ENCODE measurements at places on chromosomes 2 and 18.

GRCh38 chr2:199757233-199757870 is 93.6 kb downstream of the FTCDNL1 start:
- DNase-seq = no peak

DNA sequence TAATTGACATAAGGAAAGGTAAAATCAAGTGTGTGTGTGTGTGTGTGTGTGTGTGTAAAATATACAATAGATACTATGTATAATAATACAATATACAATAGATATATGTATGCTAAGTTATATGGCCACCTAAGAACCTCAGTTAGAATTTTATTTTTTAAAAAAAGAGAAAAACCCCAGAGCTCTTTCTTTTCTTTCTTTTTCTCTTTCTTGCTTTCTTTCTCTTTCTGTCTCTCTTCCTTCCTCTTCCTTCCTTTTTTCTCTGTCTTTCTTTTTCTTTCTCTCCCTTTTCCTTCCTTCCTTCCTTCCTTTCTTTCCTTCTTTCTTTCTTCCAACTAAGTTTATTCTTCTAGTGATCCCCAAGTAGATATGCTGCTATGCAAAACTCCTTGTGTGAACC is 64.6 kb upstream of the FN1 start:
- DNase-seq = no peak

GRCh38 chr18:70650878-70651277 is 362.0 kb downstream of the SOCS6 start:
- no peak for DNase-seq

DNA sequence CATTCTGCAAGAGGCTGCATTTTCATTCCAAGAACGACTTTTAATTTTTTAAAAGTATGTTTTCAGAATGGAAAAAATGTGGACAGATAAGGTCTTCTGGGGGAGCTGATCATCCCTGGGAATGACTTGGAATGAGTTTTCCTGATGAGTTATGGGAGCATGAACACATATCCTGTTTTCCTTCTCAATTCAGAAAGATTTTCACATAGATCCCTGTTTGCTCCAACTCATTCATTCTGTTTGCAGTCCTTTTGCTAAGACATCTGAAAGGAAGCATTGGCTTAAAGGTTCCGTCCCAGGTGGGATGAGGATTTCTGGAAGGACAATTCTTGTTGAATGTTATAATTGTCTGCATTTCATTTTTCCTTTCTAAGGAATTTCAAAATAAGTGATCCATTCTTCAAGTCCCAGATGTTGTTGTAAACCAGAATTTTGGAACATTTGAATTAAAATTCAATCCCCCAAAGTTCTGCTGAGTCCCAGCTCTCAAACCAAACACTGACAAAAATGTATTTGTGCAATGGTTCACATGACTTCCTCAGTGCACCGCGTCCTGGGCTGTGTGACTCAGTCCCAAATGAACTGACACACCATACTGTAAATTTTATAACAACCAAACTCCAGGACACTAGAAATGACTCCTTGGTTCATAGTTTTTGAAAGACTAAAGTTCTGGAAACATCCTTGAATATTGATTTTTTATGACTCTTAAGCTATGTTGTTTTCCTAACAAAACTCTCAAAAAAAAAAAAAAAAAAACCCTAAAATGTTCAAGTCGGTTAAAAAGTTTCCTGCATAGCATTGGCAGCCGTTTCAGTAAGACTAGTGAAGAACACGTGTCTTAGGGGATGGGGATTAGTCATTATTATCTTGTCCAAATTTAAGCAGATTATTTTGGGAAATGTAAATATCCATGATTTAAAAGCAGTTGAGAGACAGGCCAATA is 281.8 kb upstream of the TCF4 start:
- DNase-seq = no peak

DNA sequence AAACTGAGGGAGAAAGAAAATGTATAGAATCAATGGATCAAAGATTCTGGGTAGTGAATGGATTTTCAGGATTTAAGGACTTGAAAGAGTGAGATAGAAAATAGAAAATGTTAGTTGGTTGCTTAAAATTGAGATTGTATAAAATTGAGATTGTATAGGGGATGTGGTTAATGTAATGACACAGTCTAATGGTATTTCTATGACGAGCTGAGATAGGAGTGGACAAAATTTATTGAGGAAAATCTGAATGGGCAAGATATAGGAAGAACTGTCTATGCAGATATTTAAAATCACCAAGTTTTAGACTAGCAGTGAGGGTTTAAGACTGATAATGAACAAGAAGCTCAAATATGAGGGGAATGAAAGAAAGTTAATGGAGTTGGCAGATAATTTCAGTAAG is 406.6 kb downstream of the NYAP2 start:
- DNase-seq = no peak

Data from activated naive CD4-positive, alpha-beta T cell (primary cell).